CD8-positive, alpha-beta memory T cell (primary cell): ENCODE measurements at places on chromosomes 7 and 10.

GRCh38 chr10:21273400-21273968 lies 252.0 kb downstream of the SKIDA1 start:
- no peak for DNase-seq

- DNase-seq, result peak; percentile 4
Measured at GRCh38 chr7:118288098-118288497, 63.6 kb downstream of the ANKRD7 start.

GRCh38 chr7:99083733-99084132 lies 60.2 kb downstream of the SMURF1 start:
- DNase-seq, result no peak

- DNase-seq, result no peak
Measured at GRCh38 chr10:53356616-53357349, 584.2 kb upstream of the MBL2 start.

- no peak for DNase-seq
Measured at GRCh38 chr7:135692055-135692454, 29.7 kb downstream of the STMP1 start.

- no peak for DNase-seq
Measured at GRCh38 chr7:92417913-92418312, 29.4 kb upstream of the GATAD1 start.

DNA sequence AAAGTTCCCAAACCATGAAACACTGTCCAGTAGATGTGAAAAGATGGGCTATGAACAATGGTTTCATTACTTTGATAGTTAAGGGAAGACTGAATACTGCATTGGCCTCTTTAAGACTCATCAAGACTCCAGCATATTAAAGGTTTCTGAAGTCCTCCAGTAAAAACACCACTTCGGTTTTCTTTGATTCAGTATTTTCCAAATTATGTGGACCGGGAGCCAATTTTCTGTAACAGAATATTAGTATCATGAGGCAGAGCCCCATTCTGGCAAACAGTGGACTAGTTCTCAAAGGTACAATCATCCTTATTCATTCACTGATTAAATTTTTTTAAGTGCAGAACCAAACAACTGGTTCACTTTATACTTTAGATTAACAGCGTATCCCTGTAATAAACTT lies 241.1 kb upstream of the LRGUK start:
- DNase-seq, result no peak

DNA sequence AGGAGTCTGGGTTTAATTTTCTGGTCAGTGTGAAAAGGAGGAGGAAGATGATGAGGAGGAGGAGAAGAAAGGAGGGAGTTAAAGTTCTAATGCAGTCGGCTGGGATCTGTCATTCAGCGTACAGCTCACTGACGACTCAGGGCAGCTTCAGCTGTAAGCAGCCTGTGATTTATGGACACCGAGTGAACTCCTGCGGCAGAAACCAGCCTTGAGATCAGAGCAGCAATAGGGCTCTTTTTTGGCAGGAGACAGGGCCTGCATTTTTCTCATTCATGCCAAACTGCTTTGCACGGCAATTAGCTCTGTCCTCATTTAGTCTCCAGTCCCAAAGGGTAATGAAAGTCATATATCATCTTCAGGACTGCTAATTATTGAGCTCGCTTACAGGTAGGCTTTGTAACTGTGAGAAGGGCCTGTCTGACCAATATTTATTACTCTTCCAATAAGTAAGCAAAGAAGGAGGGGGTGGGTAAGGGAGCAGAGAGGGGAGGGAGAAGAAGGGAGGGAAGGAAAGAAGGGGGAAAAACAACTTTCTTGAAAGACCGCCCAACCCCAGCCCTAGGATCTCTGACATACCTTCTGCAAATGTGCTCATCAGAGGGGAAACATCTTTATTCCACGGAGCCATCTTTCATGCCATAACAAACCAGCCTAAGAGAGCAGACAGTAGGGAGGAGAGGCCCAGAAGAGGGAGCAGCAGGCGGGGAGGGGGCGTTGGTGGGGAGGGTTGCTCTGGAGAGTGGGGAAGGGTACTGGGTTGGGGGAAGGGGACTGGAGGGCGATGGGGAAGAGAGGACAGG lies 48.1 kb upstream of the COMTD1 start:
- no peak for DNase-seq

- DNase-seq, result no peak
Measured at GRCh38 chr7:129670656-129671055, 59.1 kb downstream of the NRF1 start.

GRCh38 chr10:98172495-98172894 lies 38.0 kb downstream of the R3HCC1L start:
- no peak for DNase-seq

DNA sequence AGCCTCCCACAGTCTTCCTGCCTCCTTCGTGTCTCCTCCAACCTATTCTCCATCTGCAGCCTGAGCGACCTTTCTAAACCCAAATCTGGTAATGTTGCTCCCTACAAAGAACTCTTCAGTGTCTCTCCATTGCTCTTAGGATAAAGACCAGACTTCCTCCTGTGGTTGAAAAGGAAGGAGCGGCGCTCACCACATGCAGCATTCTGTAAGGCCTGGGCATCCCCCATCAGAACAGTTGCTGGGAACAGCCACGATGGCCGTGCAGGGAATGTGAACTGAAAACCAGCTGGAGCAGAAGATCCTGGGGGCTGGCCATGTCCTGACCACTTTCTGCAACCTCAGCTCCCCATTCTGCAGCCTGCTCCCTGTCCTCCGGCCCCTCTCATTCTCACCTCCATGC lies 237.8 kb upstream of the ZMIZ1 start:
- no peak for DNase-seq

GRCh38 chr10:131547129-131547799 lies 235.7 kb upstream of the TCERG1L start:
- no peak for DNase-seq

GRCh38 chr7:155996718-155997280 lies 184.5 kb upstream of the SHH start:
- DNase-seq, result no peak

DNA sequence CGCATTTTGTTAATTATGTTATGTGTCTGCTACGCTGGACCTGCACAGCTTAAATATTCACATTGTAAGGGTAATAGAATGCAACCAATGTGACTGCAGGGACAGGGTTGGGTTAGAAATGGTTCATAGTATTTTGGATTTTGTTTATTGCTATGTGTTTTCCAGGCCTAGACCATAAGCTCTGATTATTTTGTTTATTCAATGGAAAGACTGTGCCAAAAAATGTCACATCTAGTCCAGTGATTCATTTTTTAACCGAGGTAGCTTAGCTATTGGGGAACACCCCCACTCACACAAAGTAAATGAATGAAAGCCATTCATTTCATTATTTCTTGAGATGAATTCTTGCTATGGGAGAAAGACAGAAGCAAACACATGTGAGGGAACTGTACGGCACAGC lies 516.5 kb upstream of the ANKRD30A start:
- no peak for DNase-seq

DNA sequence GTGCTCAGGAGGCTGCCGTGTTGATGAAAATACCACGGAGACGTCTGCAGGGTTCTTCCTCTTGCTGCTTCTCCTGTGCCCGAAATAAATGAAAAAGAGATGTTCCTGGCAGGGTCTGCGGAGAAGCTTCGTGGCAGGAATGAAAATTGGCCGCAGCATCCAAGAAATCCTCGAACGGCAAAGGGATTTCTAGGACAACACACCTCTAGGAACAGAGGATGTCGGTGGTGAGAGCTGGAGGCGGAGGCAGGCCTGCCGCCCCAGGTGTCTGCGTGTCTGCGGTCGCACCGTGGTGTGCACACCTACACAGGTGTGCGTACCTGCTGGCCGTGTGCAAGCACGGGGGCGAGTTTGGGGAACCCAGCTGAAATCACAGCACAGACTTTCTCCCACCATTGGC lies 43.4 kb downstream of the TMEM130 start:
- no peak for DNase-seq

DNA sequence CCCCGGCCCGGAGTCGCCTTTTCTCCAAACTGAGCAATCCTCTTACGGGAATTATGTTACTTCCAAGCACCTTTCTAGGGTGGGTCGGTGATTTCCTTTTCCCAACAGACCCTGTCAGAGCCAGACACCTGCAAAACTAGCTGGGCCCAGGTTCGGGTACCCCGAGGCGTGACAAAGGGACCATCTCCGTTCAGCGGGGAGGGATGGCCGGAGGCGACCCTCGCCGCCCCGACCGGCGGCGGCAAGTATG lies 445 bp downstream of the PPA1 start:
- DNase-seq, result no peak

DNA sequence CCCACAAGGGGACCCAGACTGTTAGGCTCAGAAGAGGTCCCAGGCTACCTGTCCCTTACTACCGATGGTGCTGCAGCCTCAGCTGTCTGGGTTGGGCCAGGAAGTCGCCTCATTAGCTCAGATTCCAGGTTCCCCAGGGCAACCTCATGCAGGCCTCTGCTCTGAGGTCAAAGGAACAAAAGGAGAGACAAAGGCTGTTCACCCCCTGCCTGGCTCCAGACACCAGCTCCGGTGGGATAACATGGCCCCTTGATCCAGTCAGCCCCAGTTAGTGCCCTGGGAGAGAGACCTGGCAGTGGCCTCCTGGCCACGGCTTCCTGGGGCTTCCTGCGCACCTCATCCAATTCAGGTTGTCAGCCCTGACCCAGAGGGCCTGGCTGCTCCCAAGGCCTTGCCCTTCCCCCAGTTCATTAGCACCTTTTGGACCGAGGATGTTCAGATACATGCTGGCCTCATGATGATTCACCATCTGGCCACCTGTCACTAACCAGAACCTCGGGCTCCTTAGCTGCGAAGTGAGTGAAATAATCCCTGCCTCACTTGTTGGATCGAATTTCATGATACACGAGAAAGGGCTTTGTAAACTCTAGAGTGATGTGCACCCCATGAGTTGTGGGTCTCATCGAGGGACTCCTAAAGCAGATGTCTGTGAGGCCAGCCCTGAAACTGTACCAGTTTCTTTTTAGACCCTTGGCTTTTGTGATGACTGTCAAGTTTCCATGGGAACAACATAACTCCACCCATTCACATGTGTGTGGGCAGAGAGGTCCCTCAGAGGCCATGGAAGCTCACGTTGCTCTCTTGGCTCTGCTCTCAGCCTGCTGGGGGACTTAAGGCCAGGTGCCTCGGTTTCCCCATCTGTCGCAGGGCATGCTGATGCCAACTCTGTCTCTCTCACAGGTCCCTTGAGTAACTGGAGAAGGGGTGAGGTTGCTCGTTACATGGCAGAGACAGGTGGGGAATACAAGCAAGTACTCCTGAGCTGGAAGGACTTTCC lies 79.5 kb upstream of the PCBD1 start:
- DNase-seq, result no peak
